HFF-Myc (cell line): ENCODE measurements at places on chromosomes 1 and 21.

GRCh38 chr1:113993072-113993471 is 13.8 kb downstream of the OLFML3 start:
- DNase-seq = no peak

DNA sequence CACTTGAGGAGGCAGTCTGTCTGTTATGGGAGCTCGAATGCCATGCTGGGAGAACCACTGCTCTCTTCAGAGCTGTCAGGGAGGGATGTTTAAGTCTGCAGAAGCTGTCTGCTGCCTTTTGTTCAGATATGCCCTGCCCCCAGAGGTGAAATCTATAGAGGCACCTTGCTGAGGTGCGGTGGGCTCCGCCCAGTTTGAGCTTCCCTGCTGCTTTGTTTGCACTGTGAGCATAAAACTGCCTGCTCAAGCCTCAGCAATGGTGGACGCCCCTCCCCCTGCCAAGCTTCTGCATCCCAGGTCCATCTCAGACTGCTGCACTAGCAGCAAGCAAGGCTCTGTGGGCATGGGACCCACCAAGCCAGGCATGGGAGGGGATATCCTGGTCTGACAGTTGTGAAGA is 247.5 kb downstream of the LMX1A start:
- no peak for DNase-seq

DNA sequence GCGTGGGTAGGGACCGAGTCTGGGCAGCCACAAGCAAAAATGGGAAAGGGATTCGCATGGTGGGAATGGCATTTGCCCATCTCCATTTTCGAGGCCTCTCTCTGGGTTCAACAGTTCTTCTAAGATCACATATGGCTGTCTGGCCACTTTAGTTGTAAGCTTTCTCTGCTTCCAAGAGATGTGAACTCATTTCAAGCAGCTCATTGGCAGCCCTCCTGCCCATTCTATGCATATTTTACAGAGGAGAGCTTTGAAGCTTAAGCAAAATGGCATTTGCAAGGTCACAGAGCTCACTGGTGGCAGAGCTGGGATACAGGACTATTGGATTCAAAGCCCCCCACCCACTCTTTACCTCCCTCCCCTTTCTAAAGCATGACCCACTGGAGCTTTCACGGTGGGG is 93.7 kb downstream of the HHIPL2 start:
- DNase-seq = no peak

- no peak for DNase-seq
These were observed 59.1 kb downstream of the PRDM2 start for GRCh38 chr1:13759072-13759471.

- DNase-seq = no peak
These were observed 30.4 kb upstream of the ARHGEF16 start for GRCh38 chr1:3423896-3424611.

GRCh38 chr1:199067483-199067882 is 428.6 kb downstream of the PTPRC start:
- DNase-seq = no peak

DNA sequence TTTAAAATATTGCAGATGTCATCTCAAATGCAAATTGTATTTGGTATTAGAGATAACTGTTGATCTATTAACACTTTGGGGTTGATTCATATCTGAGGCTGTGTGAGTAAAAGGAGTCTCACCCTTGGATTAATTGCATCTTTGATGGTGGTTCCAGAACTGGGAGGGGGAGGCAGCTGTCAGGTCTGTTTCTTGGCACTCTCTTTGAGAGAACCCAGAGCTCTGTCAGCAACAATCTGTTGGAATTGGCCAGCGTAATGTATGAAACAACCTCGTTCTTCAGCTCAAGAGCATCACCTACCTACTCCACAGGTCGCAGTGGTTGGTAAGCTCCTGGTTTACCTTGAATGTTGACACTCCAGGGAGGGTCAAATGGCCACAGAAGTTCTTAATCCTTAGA is 424.1 kb downstream of the CAMTA1 start:
- no peak for DNase-seq

- DNase-seq = no peak
These were observed 838 bp downstream of the TTC34 start for GRCh38 chr1:2800664-2801045.

DNA sequence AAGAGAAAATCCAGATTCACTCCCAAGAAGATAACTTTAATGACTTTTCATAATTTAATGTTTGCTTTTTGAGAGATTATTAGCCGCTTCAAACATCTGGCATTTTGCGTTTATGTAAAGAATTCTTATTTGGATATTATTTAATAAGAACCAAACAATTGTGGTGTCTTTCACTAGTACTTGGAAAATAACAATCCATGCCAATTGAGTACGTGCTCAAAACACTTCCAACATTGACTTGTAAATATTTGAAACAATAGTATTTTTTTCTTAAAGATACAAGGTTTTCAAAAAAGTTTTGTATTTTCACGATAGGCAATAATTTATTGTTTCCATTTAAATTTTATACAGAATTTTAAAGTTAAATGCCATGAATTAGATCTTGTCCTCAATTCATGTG is 498.7 kb downstream of the AMY1C start:
- no peak for DNase-seq

DNA sequence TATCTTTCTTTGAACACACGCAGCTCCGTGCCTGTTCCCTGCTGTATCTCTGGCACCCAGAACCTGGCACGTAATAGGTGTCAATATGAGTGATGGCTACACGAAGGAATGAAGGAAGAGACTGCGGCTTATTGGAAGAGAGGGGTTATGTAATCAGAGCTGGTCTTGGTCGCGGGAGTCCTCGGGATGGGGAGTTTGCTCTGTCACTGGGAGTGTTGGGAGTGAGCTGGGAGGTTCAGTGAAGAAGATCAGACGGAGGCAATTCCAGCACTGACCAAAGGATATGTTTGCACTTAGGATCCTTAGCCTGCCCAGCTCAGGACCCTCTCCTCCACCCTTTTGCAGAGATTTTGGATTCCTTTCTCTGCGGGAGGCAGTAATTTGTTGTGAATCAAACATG is 709.1 kb downstream of the PTPRU start:
- DNase-seq = no peak

DNA sequence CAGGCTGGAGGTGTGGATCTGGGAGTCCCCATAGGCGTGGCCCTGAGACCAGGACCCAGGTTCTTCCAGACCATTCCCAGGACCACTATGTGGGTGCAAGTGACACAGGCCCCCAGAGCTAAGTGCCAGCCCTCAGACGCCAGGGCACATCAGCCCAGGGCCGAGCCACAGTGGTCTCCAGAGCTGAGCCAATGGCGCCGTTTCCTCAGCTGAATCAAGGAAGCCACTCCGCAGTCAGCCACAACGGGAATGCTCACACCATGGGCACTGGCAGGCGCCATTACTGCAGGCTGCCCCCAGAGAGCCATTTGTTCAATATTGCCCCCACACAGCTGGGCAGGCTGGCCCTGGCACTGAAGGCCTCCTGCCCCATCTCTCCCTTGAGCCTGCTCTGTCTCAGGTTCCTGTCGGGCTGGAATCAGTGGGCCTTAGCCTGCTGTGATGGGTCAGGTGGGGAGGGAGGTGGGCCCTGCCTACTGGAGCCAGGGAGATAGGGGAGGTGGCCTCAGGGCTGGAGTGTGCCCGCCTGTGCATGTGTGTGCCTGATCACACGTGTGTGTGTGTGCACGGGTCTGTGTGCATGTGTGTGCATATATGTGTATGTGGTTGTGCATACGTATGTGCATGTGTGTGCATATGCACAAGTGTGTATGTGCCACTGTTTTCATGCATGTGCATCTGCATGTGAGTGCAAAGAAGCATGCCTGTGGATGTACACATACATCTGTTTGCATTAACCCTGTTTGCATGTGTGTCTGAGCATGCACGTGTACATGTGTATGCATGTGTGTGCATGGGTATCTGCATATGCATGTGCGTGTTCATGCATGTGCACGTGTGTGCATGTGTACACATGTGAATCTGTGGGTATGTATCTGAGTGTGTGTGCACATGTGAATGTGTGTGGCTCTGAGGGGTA is 6.1 kb downstream of the GJC2 start:
- no peak for DNase-seq

GRCh38 chr1:61124078-61124477 is 41.7 kb downstream of the NFIA start:
- DNase-seq = no peak

DNA sequence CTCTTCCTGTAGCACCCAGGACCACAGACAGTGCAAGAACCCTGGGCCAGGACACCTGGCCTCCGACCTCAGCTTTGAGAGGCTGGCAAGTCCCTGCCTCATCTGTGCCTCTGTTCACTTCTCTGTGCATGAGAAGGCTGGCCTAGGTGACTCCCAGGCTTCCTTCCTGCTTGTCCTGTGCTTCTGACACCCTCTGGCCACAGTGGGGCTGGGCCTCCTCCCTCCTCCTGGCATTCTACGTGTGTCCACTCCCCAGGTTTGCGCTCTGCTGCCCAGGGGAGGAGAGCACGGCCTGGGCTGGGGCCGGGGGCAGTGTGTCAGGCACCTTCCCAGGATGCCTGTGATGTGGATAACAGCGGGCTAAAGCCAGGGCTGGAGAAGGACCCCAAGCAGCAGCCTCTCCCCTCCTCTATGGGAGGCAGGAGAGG is 30.3 kb upstream of the PKP1 start:
- no peak for DNase-seq
